ENCODE measurements at places on chromosomes 6 and 20. TPM values are rescaled to one million over a fixed set of nuclear protein-coding genes. Genes with fewer than 3 reads are reported as not detected.

RNGTT gene
- 16.6 TPM for total RNA-seq

TAGAP gene
- 4.0 TPM for total RNA-seq

NKX2-4 gene
- not detected for total RNA-seq

BMP7 gene
- 11.7 TPM for total RNA-seq

Measured in tibial nerve (tissue), 4 donors.